ENCODE measurements at places on chromosomes 16 and 17. TPM values are rescaled to one million over a fixed set of nuclear protein-coding genes. Genes with fewer than 3 reads are reported as not detected.

Gene GUCY2D
- total RNA-seq = not detected

Gene LHX1
- total RNA-seq = not detected

Gene GAST
- total RNA-seq = not detected

Gene ELMO3
- 0.06 TPM for total RNA-seq

Gene UNC45B
- total RNA-seq = not detected

Gene TP53I13
- 40.4 TPM for total RNA-seq

Gene ZNF385C
- not detected for total RNA-seq

Gene TBC1D3
- total RNA-seq = not detected

Gene CCDC200
- total RNA-seq = not detected

Gene ABCA6
- total RNA-seq = 98.0 TPM

Gene PRSS22
- not detected for total RNA-seq

Gene RNF43
- not detected for total RNA-seq

Gene IGSF6
- not detected for total RNA-seq

Gene IL21R
- 0.25 TPM for total RNA-seq

Gene SDR42E2
- total RNA-seq = not detected

Gene KCNJ2
- 0.62 TPM for total RNA-seq

Gene STH
- total RNA-seq = not detected

Gene SCNN1B
- 0.05 TPM for total RNA-seq

Gene GSG1L
- total RNA-seq = not detected

Gene SHBG
- 0.83 TPM for total RNA-seq

Gene C16orf95
- total RNA-seq = 2.2 TPM

Gene AMZ2
- 43.9 TPM for total RNA-seq

Gene KRTAP4-3
- total RNA-seq = not detected

Gene HOXB1
- not detected for total RNA-seq

Gene ABAT
- total RNA-seq = 6.7 TPM

Gene MIEN1
- 50.6 TPM for total RNA-seq

Gene RSAD1
- 16.9 TPM for total RNA-seq

Gene LAT
- total RNA-seq = 0.56 TPM

Gene CACNG5
- not detected for total RNA-seq

Gene ENPP7
- not detected for total RNA-seq

Gene CCDC92B
- not detected for total RNA-seq

Gene OR1F1
- total RNA-seq = not detected

Gene CEP112
- total RNA-seq = 4.6 TPM

Gene RCVRN
- total RNA-seq = not detected

Gene TBC1D10B
- 39.3 TPM for total RNA-seq

Gene VASN
- total RNA-seq = 96.3 TPM

Gene PRSS33
- total RNA-seq = not detected

Gene MKS1
- 7.9 TPM for total RNA-seq

Gene KLHL10
- total RNA-seq = not detected

Gene ZMYND15
- 1.4 TPM for total RNA-seq

Gene LRRC46
- 0.25 TPM for total RNA-seq

Gene TBC1D3E
- total RNA-seq = not detected

Gene RNF112
- 3.4 TPM for total RNA-seq

Gene TMC7
- total RNA-seq = 0.06 TPM
